ENCODE measurements at places on chromosomes 4 and X.

- DNase-seq: no peak
Observed at GRCh38 chr4:168362025-168362401, 43.5 kb upstream of the DDX60 start.

GRCh38 chrX:133983256-133983973, 2.0 kb downstream of the GPC3 start:
- no peak for DNase-seq

DNA sequence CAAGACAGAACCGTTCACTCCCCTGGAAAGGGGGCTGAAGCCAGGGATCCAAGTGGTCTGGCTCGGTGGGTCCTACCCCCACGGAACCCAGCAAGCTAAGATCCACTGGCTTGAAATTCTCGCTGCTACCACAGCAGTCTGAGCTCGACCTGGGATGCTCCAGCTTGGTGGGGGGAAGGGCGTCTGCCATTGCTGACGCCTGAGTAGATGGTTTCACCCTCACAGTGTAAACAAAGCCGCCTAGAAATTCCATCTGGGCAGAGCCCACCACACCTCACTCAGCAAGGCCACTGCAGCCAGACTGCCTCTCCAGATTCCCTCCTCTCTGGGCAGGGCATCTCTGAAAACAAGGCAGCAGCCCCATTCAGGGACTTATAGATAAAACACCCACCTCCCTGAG, 13.4 kb upstream of the PBDC1 start:
- no peak for DNase-seq

GRCh38 chrX:118495958-118496762, 545 bp downstream of the DOCK11 start:
- DNase-seq: peak; percentile 80

GRCh38 chr4:17665346-17665745, 50.9 kb downstream of the MED28 start:
- DNase-seq: no peak

GRCh38 chrX:108735091-108735678, 1.2 kb downstream of the IRS4 start:
- peak; percentile 16 for DNase-seq

DNA sequence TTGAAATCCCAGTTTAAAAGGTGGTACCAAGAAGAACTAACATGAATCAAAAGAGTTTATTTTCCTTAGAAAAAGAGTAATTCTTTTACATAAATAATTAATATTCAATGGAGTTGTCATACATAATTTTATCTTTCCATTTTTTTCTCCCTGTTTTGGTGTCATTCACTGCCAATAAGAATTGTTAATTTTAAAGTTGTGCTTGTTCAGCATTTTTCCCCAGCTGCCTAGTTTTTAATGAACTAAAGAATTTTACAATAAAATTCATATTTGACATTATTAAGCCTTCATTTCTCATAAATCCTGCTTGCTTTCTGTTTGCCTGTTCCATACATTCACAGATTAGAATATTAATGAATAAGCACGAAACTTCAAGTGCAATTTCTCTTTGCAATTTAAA, 393.6 kb downstream of the GRXCR1 start:
- no peak for DNase-seq

DNA sequence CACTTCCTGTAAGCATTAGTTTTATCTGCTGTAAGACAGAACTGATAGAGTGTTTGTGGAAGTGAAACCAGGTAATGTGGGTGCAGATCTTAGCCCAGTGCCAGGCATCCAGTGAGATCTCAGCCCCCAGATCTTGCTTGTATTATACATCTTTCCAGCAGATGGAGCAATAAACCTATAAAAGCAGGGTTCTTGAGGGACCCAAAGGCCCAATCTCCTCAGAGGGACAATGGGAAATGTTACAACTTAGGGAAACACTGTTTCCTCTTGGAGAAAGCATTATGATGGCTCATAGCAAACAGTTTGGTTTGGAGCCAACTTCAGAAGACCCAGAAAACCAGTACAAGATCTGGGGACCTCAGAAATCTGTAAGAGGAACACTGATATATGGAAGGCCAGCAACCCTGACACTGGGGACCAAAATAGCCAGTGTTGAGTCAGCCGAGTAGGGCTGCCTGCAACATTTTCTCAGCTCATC, 206.3 kb downstream of the SLC7A11 start:
- DNase-seq: no peak

GRCh38 chr4:21470535-21470934, 478.0 kb downstream of the KCNIP4 start:
- no peak for DNase-seq

GRCh38 chrX:38214551-38215531, 5.8 kb downstream of the SRPX start:
- DNase-seq: no peak

DNA sequence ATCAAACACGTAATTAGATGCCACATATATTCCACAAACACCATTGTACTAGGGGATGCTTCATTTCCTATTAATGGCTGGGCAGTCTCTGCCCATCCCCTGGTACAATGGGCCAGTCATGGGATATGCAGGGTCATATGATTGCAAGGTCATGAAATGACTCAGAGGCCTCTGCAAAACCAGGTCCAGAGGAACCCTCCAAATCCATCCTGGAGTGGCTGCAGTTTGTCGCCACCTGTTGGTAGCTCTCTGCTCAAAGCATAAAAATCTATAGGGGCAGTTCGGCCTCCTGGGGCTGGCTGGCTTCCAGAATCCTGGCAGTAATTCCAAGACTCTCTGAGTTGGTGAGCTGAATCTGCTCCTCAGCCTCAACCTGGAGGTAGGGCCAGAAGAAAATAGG, 22.9 kb upstream of the PUDP start:
- DNase-seq: peak; percentile 38

GRCh38 chr4:134906404-134907023, 704.9 kb upstream of the PABPC4L start:
- no peak for DNase-seq

DNA sequence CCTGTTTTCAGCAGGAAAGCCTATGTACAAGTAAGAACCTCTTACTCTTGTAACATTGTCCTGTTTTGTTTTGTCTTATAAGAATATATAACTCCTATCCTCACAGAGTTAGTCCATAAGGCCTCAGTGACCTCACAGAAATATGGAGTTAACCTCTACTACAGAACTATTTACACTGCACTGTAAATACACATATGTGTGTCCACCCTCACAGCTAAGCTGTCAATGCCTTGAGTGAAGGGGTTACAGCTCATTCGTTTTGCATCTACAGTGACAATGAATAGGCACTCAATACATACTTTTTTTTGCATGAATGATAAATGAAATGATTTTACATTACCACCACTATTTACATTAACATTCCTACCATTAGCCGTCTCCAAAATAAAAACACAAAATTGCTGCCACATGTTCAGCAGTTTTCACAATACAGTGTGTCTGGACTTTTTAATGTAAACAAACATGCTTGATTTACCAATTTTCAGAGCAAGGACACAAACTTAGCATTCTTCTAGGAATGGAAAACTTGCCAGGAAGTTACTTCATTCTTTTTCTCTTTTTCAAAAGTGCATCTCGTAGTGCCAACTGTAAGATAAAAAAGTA, 9.5 kb upstream of the NAAA start:
- DNase-seq: no peak

- DNase-seq: no peak
Observed at GRCh38 chr4:184024637-184025036, 119.5 kb downstream of the STOX2 start.

DNA sequence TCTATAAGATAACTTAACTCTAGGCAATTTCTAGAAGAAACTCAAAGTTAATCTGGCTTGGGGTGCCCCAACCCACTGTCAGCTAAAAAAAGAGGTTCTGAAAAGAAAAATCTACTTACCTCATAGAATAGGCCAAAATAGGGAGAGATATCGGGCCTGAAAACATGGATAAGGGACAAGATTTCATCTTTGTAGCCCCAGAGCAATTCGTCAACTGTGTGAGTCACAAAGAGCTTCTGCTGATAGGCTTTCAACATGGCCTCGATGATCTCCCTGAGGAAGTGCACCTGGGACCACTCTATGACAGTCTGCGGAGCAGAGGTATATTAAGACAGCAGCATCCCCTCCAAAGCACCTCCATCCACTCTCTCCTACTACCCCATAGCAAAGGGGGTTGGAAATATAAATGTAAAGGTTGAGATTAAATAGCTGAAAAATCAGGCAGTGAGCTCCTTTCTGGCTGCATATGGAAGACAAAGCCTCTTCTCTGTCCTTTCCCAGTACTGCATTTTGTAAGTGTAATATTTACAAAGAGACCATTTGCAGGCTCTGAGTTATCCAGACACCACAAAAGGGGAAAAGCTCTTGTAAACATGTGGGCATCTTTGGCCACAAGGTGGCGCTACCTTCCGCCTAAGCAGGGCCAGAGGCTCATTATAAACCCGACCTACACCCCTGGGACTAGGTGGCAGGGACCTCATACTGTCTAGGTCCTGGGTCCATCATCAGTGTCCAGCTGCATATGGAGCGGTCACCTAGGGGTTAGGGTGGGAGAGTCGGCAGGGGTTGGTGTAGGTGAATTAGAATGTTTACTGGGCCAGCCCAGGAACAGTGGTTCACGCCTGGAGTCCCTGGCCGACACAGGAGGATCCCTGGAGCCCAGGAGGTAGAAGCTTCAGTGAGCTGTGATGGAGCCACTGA, 31.5 kb upstream of the NUP54 start:
- peak; percentile 90 for DNase-seq

GRCh38 chrX:17154001-17154400, 207.5 kb downstream of the REPS2 start:
- DNase-seq: no peak

DNA sequence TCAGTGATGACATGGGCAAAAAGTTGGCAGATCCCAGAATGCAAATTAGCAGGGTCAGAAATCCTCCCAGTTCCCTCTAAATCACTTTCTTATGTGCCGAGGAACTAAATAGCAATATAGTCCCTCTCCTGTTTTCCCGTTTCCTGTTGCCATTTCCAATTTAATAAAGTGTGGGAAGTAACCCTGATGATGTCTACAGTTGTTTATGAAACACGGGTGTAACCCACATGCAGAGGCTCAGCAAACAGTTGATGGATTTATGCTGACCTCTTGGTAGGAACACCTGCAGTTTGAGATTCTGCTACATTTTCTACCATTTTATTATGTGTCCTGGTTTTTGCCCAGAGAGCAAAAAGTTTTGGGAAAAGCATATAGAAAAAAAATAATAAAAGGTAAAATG, 56.7 kb downstream of the FGFBP1 start:
- no peak for DNase-seq
